ENCODE measurements at places on chromosomes 2 and 18.

GRCh38 chr18:76838182-76838581 lies 15.8 kb downstream of the ZNF236 start:
- DNase-seq, result no peak

DNA sequence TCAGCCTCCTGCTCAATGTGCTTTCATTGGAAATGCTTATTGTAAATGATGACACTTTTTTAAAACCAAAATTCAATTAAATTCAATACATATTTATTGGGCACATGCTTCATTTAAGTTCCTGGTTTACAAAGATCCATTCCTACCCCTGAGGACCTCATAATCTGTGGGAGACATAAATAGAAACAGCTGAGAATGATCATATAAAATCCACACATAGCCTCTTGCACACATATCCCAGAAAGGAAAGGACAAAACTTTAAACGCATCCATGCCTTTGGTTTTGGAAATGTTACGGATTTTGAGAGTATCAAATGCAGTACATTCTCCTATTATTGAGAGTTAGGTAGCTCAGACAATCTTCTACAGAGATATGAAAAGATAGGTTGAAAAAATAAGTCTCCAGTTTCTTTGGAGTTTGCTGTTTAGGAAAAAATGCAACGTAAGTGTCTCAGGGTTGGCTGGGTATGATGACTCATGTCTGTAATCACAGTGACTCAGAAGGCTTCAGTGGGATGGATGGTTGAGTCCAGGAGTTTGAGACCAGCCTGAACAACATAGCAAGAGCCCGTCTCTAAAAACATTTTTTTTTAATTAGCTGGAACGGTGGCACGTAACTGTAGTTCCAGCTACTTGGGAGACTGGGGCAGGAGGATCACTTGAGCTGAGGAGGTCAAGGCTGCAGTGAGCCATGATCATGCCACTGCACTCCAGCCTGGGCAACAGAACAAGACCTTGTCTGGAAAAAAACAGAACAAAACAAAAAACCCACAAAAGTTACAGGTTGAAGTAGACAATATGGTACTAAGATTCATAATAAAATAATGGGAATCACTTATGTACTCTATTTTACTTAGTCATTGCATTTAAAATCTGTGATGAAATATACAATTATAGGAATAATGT lies 3.9 kb upstream of the PRELID3A start:
- DNase-seq, result no peak

GRCh38 chr18:8232791-8233190 lies 376.4 kb upstream of the RAB12 start:
- DNase-seq, result no peak

- DNase-seq, result no peak
These were observed 11.7 kb upstream of the ACTR2 start for GRCh38 chr2:65215946-65216345.

GRCh38 chr2:112024896-112025491 lies 30.1 kb upstream of the TMEM87B start:
- DNase-seq, result no peak

GRCh38 chr2:181626671-181627070 lies 30.2 kb downstream of the CERKL start:
- DNase-seq, result no peak

GRCh38 chr2:109497911-109498870 lies 115.6 kb downstream of the SEPTIN10 start:
- DNase-seq, result no peak

DNA sequence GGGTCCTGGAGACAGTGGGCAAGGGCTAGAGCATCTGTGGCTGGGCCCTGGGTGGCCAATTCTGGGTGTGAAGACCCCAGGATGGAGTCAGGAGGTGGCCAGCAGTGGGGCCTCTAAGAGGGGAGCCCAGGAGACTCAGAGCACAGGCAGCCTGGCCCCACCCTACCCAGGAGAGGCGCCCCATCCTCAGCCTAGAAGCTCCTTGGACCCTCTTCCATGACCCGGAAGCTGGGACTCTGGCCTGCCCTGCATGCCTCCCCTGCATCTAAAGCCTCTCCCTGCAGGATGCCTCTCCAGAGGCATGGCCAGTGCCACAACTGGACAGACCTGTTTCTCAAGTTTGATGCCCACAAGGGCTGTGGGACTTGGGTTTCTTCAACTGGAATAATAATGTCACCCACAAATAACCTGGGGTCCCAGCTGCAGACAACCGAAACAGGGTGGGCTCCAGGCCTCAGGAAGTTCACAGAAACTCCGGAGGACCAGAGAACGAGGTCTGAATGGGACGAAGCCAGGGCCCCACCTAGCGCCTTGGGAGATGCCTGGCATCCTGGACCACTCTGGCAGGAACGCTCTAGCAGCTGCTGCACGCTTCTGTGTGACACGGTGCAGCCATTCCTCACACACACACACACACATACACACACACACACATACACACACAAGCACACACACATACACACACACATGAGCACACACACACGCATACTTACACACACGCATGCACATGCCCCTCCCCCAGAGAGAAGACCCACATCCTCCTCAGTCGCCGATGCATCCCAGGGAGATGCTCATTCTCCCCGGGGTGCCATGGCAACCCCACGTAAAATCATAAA lies 16.4 kb downstream of the KCNIP3 start:
- DNase-seq, result no peak

DNA sequence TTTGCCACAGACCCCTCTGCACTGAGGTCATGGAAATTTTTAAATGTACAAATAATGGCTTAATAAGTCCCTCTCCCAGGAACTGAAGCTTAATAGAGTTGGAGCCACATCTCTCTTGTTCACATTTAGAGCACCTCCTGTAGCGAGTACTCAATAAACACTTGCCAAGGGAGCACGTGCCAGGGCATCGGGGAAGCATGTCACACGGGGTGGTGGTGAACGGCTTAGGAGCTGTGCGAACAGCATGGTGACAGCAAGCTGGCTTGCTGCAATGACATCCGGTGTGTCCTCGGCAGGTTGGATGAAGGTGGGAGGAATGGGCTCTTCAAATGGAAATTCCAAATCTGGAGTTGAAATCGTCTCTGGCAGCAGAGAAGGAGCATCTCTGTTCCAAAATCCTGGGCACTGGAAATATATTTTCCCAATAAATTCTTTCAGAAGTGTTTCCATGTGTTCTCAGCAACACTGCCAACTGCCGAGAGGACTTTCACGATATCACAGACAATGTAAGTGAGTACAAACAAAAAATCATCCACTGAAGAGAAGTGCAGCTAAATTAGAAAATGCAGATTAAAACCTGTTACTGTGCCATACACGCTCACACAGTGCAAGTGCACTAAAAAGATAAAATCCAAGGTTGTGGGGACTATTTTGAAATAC lies 74.1 kb downstream of the GALR1 start:
- no peak for DNase-seq

DNA sequence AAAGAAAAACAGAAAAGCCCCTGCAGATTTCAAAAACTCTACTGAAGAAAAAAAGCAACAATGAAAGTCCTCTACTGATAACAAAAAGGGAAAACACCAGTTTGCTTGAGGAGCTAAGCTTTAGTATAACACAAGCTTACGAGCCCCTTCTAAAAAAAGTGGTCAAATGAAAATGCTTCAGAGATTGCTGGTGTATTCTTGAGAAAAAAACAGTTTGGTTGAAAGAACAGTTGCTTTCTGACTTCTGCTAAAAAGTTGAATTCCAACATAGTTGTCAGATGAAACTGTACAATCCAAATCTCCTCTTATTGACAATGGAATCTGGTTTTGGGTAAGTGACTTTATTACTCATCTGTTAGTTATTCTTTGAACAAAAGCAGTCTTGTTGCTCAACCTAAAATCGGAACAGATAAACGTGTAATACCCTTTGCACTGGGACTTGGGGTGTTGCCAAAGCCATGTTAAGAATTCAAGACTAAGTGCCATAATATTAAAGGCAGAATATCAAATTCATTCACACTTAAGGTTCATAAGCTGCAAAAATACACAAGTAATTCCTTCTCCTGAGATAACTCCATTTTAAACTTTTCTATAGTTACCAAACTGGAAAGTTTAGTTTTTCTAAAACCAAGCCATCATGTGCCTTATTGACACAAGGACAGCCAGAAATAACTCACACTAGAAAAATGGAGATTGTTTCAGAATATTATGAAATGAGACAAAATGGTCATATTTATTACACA lies 45.3 kb upstream of the SPAG16 start:
- no peak for DNase-seq

- DNase-seq, result no peak
These were observed 38.2 kb downstream of the LCT start for GRCh38 chr2:135798762-135799161.

GRCh38 chr2:238974501-238975166 lies 126.7 kb downstream of the TWIST2 start:
- no peak for DNase-seq

- no peak for DNase-seq
These were observed 332.0 kb downstream of the ZNF521 start for GRCh38 chr18:25019931-25020330.

DNA sequence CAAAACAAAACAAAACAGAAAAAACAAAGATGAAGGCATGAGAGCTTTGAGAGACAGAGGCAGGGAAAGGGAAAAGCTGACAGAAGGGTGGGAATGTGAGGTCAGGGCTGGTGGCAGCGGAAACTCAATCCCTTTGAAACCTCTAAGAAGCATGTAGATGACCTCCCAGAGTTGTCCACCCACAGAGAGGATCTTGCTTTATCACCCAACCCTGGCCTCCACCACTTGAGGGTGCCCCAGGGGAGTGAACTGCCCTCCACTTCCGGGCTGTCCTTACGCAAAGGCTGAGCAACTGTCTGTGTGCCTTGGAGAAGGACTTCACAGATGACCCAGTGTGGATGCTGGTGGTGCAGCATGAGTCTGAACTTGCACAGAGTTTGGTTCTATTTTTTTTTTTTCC lies 26.7 kb downstream of the PDCL3 start:
- DNase-seq, result no peak

- DNase-seq, result no peak
These were observed 54.9 kb downstream of the R3HDM1 start for GRCh38 chr2:135586148-135586547.

DNA sequence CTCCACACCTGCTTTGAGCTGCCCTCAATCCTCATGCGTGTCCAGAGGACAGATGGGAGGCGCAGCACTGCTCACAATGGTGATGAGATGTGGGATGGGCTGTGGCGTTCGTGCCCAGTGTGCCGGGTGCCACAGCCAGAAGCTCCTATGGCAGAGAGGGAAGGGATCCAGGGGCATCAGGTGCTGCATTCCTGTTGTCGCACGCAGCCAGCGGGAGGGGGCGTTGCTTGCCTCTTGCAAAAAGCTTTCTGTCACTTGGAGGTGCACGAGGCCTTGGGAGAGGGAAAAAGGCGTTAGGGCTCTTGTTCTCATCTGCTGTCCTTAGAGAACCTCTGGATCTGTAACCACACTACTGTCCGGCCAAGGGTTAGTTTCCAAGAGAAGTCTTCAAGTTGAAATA lies 29.2 kb upstream of the ALLC start:
- no peak for DNase-seq

DNA sequence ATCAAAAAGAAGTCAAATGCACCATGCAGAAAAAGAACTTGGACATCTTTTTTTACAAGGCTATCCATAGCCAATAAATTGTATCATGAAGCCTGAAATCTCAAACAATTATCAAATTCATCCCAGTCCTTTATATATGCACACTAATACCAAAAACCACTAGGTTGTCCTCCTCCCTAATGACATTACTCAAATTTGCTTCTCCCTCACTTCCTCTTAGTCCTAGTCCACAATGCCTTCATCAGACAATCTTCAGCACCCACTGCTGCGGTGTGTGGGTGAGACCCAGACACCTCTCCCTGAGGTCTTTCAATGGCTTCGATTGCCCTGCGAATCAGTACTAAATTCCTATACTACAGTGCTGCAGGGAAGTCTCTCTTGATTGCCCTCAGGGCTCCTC lies 58.1 kb downstream of the CLASP1 start:
- no peak for DNase-seq

GRCh38 chr2:220057391-220057790 lies 430.0 kb downstream of the SLC4A3 start:
- DNase-seq, result no peak

DNA sequence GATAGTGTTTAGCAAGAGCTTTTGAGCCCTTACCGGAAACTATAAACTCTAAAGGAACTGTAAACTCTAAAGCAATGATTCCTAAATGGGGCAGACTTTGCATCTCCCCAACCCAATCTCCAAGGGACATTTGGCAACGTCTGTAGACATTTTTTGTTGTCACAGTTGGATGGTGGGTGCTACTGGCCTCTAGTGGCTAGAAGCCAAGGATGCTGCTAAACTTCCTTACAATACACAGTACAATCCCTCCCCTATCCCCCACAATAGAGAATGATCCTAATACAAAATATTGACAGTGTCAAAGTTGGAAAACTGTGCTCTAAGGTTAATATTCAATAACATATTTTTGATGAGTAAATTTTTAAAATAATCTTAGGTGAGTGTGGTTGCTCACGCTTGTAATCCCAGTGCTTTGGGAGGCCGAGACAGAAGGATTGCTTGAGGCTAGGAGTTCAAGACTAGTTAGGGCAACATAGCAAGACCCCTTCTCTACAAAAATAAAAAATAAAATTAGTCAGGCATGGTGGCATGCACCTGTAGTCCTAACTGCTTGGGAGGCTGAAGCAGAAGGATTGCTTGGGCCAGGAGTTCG lies 66.7 kb downstream of the PTPN4 start:
- DNase-seq, result peak; percentile 11

DNA sequence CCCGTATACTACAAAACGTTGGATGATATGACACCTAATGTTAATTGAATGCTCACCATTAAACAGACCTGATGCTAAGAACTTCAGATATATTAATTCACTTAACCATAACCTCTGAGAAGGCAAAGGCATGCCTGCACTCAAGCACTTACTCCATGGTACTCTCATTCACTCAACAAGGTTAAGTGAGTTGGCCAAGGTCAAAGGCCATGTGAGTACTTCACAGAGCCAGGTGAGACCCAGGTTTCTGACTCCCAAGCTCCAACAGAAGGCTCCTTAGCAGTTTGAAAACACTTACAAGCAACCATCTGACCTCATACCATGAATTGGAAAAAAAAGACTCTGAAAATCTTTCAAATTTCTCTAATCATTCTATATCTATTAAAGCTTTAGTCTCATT lies 198.8 kb downstream of the L3MBTL4 start:
- DNase-seq, result no peak

GRCh38 chr2:20453087-20453486 lies 6.2 kb downstream of the RHOB start:
- no peak for DNase-seq

DNA sequence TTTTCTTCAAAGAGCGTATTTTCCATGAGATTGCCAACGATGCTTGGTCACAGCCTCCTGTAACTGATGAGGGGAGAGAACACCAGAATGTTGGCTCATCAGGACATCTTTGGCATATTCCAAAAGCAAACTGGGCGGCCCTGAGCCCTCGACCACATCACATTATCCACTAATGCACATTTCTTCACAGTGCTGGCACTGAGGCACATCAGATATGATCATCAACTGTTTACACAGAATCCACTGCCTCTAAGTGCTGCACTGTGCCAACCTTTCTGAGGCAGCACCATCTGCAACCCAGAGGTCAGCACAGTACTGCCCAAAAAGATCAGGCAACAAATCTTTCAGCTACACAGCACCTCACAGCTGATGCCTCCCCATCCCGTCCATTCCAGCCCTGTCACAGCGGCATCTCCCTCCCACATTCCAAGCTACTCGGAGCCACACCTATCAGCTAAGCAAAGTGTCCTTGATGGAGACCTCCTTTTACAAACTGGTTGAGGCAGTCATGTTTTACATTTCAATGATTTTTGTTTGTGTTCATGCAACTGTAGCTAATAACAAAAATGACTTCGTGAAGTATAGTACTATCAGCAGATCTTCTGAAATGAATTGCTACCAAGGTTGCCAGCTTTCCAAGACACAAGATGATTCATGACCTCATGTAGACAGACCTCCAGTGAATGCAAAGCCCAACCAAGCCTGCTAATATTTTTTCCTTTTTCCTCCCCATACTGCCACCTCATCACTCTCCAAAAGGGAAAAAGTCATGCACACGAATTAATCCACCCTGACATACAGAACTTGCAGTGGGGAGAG lies 32.3 kb downstream of the MYO5B start:
- DNase-seq, result no peak
